ENCODE measurements at places on chromosomes 6 and 20.

- no peak for DNase-seq
These were observed 55.5 kb downstream of the PRDM1 start for GRCh38 chr6:106141441-106142237.

GRCh38 chr20:37356387-37356786 lies 10.4 kb downstream of the SRC start:
- no peak for DNase-seq

- DNase-seq = no peak
These were observed 214.4 kb downstream of the ALDH8A1 start for GRCh38 chr6:134735461-134735860.

GRCh38 chr6:17497535-17498095 lies 102.5 kb upstream of the FAM8A1 start:
- no peak for DNase-seq

- DNase-seq = no peak
These were observed 11.0 kb downstream of the PANK2 start for GRCh38 chr20:3900187-3900604.

DNA sequence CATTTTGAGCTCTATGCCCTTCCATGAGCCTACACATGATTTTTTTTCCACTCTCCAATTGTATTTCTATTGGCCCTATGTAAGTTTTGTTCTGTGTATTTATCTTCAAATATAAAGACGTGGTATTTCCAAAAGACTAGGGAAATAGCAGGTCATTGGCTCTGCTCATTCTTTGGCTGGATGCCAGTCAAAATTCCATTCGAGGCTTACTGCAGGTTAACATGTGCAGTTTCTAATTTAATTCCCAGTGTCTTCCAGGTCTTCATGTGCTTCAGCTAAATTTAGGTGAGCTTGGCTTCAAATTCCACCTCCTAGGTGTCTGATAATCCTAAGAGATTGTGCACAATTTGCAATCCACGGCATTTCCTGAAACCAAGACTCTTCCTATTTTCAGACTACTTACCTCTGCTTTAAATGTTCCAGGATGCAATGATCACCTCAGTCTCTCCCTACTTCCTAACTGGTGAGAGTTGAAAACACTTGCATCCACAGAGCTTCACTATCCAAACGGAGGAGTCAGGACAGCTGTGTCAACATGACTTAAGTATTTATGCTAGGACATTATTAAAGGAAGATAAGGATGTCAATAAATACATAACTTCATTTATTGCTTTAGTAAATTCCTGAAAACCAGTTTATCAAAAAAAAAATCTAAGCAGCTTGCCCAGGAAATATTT lies 236.1 kb downstream of the COL12A1 start:
- DNase-seq = no peak

GRCh38 chr6:135270676-135271536 lies 89.8 kb downstream of the MYB start:
- DNase-seq = no peak

DNA sequence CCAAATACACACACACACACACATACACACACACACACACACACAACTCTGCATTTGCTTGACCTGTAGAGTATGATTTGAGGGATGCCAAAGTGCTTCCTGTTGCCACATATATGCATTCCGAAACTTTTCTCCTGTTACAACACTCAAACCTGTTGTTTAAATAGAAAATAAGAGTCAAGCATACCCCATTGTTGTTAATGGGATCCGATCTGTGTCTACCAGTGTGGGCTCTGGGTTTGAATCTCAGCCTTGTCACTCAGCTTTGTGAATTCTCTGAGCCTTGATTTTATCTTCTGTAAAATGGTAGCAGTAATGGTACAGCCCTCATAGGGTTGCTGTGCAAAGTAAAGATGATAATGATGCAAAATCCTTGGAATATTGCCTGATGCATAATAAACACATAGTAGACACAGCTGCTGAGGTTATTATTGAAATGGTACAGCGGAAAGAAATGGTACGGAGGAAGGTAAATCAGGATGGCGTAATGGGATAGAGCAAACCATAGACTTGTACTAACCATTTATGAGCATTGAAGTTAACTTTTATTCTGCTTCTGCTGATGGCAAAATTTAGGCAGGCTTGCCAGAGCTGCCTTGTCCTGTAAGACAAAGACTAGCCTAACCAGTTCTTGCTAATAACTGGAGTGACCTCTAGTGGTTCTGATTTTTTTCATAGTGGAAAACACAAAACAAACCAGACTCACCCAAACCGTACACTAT lies 113.5 kb upstream of the PHACTR1 start:
- no peak for DNase-seq

GRCh38 chr6:78489874-78490273 lies 377.5 kb upstream of the IRAK1BP1 start:
- no peak for DNase-seq

DNA sequence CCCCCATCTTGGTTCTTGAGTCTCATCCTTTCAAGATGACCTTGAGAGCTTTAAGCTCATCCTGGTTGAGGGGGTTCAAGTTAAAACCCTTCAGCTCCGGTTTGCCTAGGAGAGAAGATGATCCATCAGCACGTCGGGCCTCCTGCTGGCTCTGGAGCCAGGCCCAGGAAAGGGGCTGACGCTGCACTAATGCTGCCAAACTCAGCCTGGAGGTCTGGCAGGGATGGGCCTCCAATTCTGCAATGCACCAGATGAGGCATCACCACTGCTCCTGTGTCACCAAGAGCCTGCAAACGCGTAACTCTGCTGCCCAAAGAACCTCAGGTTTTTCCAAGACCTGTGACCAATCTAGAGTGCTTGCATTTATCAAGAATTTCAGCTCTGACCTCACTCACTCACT lies 6.1 kb downstream of the PDRG1 start:
- DNase-seq = no peak

DNA sequence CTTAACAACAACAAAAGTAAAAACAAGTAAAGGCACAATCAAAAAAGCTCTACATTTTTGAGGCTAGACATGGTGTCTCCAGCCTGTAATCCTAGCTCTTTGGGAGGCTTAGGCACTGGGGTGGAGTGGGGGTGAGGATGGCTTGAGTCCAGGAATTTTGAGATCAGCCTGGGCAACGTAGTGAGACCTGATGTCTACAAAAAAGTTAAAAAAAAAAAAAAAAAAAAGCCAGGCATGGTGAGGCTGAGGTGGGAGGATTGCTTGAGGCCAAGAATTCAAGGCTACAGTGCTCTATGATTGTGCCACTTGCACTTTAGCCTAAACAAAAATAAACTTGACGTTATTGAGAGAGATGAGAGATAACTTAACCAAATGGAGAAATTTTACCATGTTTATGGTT lies 60.1 kb downstream of the QKI start:
- DNase-seq = no peak

DNA sequence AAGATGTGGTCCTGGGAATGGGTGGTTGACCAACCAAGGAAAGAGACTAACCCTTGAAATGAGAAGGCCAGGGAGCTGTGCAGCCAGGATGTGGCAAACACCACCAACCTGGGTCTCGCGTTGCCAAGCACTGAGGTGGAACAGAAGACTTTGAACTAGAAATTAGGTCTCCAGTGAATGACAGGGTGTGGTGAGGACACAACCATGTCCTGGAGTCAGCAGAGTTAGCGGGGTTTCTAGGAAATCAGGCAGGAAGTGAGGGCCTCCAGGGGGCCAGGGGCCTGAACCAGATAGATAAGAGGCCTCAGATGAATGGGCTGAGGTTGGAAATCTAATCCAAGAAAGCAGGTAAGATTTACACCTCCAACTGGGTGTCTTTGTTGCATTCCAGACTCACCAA lies 353.3 kb upstream of the ARID1B start:
- no peak for DNase-seq

- no peak for DNase-seq
These were observed 511 bp upstream of the OGFR start for GRCh38 chr20:62804021-62804626.

GRCh38 chr6:163180874-163181541 lies 233.5 kb upstream of the QKI start:
- no peak for DNase-seq

DNA sequence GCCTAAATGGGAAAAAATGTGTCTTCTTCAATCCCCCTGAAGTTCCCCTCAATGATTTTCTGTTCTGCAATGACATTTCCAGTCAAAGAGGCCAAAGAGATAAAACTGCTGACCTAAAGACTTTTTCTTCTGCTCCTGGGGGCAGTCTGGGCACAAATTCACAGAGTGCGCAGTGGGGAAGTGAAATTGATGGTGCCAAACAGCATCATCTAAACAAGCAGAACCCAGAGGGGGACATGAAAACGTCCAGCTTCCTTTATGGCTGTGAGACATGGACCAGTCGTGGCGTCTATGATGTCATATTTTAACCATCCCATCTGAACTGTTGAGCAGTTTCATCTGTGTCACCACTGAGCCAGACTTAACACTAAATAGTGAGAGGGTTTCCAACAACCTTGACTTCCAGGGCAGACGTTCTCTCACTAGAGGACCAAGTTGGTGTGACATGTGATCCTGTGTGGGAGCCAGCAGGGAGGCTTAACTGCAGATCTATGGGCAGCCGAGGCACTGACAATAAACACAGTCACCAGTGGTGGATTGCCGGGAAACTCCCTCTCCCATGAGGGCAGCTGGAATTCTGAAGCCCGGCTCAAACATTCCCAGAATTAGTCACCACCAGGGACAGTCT lies 12.4 kb downstream of the SCML4 start:
- no peak for DNase-seq

DNA sequence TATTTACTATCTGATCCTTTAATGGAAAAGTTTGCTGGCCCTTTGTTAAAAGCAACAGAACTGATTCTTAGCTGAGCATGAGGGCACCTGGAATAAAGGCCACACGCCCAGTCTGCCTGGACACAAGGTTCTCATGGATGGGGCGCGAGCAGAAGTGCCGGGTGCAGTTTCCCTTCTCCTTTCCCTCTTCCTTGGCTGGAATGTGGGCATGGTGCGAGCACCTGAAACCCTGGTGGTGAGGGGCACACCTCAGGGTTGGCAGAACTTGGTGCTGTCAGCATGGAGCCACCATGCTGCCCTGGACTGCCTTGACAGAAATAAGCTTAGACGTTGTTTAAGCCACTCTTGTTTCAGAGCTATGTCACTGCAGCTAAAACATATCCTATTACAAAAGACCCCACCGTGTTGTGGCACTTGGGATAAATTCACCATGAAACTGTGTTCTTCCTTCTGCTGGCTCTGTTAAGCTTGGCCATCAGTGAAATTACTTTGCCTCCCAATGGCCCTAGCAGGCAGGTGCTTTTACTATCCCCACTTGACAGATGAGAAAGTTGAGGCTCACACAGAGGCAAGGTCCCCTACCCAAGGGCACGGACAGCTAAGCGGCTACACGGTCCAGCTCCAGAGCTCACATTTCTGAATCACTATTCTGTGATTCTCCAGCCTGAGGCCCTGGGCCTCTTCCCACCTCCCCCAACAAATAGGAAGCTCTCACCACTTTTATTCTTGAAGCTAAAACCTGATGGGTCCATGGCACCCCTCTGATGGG lies 115.9 kb downstream of the PREX1 start:
- DNase-seq = no peak

DNA sequence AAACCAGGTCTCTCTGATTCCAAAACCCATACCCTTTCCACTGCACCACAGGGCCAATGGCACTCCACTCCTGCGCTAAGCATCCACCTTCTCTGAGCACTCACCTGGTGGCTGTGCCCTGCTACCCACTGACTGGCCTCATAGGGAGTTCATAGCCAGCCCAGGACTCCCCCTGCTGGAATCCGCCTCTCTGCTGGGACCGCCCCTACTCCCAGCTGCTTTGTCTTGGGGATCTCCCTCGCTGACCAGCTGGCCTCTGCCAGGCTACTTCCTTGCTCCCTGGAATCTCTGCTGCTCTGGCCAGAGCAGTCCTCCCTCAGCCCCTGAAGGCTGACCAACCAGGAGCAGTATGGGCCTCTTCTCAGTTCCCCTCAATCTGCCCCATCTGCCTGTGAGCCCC lies 129.7 kb downstream of the FAXC start:
- DNase-seq = no peak

DNA sequence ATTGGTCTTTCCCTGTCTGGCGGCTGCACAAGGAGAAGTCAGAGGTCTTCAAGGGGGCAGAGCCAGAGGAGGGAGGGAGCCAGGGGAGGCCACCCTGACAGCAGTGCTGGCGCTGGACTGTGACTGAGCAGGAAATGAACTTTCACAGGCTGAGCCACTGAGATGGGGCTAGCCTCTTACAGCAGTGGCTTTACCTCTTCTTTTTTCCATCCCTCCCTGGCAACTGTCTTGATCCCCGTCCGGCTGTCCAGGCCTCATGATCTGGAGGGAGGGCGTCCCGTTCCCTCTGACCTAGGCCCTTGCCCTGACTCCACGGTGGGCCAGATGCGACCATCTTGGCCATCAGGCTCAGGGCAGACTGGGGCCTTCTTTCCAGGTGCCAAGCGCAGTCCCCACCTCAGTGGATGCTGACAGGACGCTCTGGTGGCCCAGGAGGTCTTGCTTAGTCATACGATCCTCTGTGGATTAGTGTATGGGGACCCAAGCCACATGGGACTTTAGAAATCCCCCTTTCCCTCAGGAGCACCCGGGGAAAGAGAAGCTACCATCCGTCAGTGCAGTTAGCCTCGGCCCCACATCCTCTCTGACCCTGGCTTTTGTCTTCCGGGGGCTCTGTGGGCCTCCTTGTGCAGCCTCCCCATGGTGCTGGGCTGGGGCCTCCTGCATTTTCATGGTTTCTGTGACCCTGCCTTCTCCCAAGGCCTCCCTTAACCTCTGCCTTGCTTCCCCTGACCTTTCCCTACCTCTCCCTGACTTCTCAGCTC lies 57.4 kb upstream of the CCDC167 start:
- no peak for DNase-seq

GRCh38 chr20:48189181-48189580 lies 403.9 kb upstream of the SULF2 start:
- no peak for DNase-seq

DNA sequence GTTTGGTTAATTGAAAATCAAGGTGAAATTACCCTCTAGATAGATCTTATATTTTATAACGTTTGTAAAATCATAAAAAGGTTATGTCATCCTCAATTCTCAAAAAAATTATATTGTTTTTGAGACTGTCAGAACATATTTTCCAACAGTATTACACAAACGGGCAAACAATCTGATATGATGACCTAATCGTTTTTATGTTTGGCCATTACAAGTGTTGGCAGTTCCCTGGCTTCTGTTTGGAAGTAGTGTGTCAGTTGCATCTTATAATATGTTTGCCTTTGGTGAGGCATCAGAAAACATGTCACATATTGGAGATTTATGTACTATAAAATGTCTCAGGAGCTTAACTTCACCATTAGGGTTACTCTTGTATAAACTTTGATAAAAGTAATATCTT lies 308.1 kb upstream of the EPHA7 start:
- no peak for DNase-seq

GRCh38 chr6:113921299-113921904 lies 49.5 kb downstream of the HDAC2 start:
- no peak for DNase-seq

DNA sequence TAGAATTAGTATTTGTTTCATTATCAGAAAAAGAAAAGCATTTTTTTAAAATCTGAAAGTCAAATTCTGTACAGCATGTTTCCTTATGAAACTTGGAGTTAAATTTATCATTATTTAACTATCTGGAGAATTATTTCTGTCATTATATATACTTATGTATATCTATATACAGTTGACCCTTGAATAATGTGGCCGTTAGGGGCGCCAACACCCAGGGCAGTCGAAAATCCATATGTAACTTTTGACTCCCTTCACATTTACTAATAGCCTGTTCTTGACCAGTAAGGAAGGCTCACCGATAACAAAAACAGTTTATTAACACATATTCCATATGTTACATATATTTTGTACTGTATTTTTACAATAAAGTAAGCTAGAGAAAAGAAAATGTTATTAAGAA lies 341.2 kb downstream of the ADGRB3 start:
- no peak for DNase-seq

Data from stimulated activated CD8-positive, alpha-beta memory T cell treated with anti-CD3 and anti-CD28 coated beads, Interleukin-12 subunit alpha, Interleukin-12 subunit beta, amount 100 ng/mL, for 4 hours (primary cell).